ENCODE measurements at places on chromosomes 3 and 15.

GRCh38 chr3:40229963-40230362 lies 79.5 kb upstream of the EIF1B start:
- no peak for DNase-seq

GRCh38 chr3:113179235-113179824 lies 32.0 kb upstream of the BOC start:
- no peak for DNase-seq

GRCh38 chr3:171371354-171371753 lies 88.9 kb downstream of the TNIK start:
- DNase-seq = no peak

DNA sequence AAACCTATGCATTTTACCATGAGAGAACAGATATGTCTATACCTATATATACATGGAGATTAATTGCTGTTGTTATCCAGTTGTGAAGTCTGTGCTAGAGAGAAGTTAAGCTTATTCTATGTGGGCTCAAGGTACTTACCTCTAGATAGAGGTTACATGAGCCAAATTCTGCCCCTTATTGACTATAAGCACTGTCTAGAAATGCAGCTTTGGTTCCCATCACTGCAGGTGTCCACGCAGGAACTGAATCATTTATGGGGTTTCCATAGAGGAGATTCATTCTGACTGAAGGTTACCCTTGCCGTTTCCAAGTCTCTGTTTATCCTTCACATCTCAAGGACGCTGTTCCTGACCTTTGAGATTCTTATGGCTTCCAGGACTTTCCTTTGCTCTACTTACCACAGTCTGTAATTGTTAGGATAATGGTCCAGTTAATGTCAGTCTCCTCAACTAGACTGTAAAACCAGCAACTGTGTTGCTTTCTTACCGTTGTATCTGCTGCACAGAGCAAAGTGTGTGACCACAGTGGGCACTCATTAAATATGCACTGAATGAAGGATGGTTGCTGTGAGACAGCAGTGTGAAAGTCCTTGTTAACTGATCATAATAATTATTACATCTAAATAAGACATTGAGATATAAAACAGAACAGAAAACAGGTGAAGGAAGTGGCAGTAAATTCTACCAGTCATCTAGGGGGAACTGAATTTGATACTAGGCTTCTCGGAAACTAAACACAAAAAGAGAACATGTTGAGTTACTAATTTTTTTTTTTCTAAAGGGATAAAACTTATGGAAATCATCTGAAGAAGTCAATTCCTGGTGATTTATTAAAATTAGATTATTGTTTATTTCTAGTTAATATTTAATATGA lies 44.0 kb upstream of the BCL6 start:
- DNase-seq = no peak

- no peak for DNase-seq
These were observed 3.8 kb upstream of the PLXNA1 start for GRCh38 chr3:126979046-126979628.

DNA sequence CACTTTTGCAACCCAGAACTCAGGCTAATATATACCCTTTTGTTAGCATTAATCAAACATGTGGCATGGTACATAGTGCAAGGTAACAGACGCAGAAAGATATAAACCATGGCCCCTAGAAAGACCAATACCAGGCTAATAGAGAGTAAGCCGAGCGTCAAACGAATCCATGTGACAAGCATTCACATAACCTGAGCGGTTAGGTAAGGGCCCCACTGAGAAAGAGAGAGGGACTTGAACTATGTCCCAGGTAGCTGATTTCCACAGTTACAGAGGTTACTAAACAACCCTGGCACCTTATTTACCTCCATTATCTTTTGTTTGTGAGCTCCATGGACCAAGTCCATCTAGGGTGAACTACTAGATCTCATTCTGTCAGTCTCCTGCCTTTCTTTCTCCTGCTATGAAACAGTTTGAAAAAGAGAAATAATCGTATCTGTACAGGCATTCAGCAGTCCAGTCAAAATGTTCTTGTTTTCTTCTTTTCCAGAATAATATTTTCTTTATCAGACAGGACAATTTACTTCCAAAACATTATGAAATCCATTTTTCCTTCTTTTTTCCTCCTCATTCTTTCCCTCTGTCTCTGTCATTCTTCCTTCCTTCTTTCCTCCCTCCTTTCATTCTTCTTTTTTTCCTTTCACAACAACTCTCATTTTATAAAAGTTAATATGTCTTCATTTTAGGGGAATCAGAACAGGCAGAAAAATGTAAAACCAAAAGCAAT lies 30.5 kb upstream of the TNFSF10 start:
- no peak for DNase-seq

All from stimulated activated CD4-positive, alpha-beta T cell treated with anti-CD3 and anti-CD28 coated beads, Interleukin-1b, Interleukin-23, amount 100 ng/mL, for 1 hour (primary cell).